Chondrocyte (in vitro differentiated cells): ENCODE measurements at places on chromosomes 1 and 21. TPM values are rescaled to one million over a fixed set of nuclear protein-coding genes. Genes with fewer than 3 reads are reported as not detected.

GRCh38 chr1:117788014-117788413 lies 141.4 kb downstream of the GDAP2 start:
- DNase-seq, result no peak

DNA sequence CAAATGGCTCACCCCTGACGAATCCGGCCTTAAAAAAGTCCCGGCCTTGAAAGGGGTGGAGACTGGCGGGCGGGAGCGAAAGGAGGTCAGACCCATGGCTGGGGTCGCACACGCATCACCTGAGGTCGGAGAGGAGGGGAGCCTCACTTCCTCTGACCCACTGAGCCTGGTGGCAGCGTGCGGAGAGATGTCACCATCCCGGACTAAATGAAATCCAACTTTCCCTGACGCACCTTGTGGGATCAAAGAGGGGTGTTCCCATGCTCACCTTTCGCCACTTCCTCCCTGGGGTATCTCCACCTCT lies 709 bp upstream of the SLC41A1 start:
- no peak for DNase-seq

DNA sequence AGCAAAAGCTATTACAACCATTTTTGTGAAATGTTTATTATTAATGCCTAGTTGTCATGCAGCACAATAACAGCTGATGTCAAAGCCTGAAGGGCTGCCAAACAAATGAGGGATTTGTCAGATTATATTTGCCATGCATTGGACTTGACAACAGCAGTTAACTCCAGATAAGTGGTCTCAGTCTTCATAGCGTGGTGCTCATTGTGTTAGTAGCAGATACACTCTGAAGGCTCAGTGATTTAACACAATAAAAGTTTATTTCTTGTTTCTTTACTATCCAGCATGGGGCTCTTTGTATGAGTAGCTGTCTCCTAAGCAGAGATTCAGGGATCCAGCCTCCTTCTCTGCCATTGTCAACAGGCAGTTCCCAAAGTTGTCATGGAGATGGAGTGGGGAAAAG lies 76.0 kb upstream of the PTGFRN start:
- no peak for DNase-seq

DNA sequence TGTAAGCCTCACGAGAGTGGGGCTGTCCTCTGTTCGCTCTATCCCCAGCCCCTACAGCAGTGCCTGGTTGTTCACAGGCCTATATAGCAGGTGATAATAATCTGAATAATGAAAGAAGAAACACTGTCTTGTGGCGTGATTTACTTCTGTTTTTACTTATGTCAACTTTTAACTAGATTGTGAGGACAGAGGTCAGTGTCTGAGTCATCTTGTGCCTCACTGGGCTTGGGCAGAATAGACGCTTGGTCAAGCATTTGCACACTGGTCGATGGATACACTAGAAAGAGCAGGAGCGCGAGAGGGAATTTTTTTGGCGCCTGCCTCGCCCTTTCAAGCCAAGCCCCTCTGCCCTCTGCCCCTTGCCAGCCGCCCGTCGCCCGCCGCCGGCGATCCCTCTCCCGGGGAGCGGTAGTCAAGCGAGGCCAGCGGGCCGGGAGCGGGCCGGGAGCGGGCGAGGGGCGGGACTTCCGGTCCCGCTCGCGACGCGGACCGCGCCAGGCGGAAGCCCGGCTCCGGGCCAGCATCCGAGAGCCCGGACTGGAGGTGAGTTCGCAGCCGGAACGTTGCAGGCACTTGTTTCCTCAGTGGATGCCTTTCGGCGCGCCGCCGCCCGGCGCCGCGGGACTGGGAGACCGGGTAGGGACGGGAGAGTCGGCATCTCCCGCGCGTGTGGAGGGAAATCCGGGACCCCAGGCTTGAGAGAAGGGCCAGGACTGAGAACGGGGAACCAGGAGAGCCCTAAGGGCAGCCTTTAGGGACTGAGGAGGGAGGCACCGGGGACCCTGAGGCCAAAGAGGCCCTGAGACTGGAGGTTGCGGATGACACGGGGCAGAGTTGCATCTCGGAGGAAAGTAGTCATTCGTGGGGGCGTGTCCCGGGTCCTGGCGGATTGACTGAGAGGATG lies at the start of gene DISP1:
TSS of gene DISP1 (plus strand) at position 504 of the 904 bp plus-strand sequence. CDS start 127,785 bp downstream, outside the sequence.
- peak; percentile 93 for DNase-seq

DNA sequence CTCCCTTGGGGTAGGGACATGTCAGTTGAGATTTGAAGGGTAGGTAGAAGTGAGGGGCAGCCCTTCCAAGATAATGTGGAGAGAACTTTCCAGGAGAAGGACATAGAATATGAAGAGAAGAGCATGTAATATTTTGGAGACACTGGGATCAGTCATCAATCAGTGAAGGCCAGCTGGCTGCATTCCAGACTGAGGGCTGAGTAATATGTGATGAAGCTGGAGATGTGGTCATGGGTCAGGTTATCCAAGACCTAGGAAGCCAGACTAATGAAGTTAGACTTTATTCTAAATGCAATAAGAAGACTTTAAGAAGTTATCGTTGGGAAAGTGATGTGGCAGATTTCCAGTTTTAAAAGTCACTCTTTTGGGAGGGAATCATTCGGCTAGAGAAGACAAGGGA lies 262.0 kb downstream of the HMCN1 start:
- no peak for DNase-seq

GRCh38 chr1:174999936-175000696 lies at the start of gene CACYBP:
CACYBP (plus strand) TSS chr1:174999947; CDS start chr1:175000181, 234 bp downstream.
- peak; percentile 93 for DNase-seq

GRCh38 chr1:11740258-11741192 lies 4.6 kb downstream of the AGTRAP start:
- DNase-seq, result no peak

DNA sequence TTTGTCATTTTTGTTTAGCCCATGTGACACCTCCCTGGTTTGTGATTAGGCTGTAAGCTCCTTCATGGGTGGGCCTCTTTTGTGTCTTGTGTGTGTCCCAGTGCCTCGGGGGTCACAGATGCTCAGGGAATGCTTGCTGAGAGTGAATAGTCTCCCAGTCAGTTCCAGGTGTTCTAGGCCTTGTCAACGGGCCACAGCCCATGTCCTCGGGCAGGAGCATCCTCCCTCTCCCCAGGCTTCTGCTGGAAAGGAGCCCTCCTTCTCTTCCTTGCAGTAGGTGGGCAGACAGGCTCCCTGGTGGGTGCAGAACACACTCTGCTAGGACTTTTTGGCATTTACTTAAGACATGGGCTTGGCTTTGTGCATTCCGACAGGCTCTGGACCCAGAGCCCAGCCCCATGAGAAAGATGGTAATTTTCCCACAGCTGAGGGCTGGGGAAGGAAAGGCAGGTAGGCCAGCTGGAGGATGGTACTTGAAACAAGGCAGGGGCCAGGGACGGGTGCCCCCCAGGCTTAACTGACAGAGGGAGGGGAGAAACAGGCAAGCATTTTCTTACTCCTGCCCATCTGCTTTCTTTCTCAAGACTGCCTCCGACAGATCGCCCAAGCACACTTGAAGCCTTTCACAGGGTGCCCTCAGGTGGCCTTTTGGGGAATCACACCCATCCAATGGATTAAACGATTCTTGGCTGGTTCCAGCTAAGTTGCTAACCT lies 7.1 kb upstream of the CPLANE2 start:
- DNase-seq, result peak; percentile 68

GRCh38 chr1:61046434-61046833 lies 35.9 kb upstream of the NFIA start:
- no peak for DNase-seq

GRCh38 chr1:200912737-200913407 lies 18.2 kb downstream of the INAVA start:
- DNase-seq, result peak; percentile 27

- DNase-seq, result no peak
These were observed 30.2 kb upstream of the SFPQ start for GRCh38 chr1:35223084-35223630.

The PTGER3 gene
- total RNA-seq, result 2.0 to 7.9 TPM (median 2.5 TPM) in 3 replicates

The SLC30A10 gene
- total RNA-seq, result not detected in 3 replicates

The GLRX2 gene
- total RNA-seq, result 27.6 to 33.1 TPM (median 31.1 TPM) in 3 replicates

The TMEM54 gene
- total RNA-seq, result 14.6 to 23.7 TPM (median 21.1 TPM) in 3 replicates

The ETNK2 gene
- 10.2 to 30.2 TPM (median 10.5 TPM) in 3 replicates for total RNA-seq

The SPRR3 gene
- total RNA-seq, result not detected in 3 replicates

The ZNF326 gene
- total RNA-seq, result 17.9 to 30.0 TPM (median 19.3 TPM) in 3 replicates

The DCDC2B gene
- total RNA-seq, result not detected in 3 replicates

The MFAP2 gene
- 260 to 285 TPM (median 269 TPM) in 3 replicates for total RNA-seq
